ENCODE measurements at places on chromosomes 7 and 10. TPM values are rescaled to one million over a fixed set of nuclear protein-coding genes. Genes with fewer than 3 reads are reported as not detected.

- DNase-seq: no peak
Observed at GRCh38 chr10:51585742-51586141, 113.7 kb downstream of the CSTF2T start.

DNA sequence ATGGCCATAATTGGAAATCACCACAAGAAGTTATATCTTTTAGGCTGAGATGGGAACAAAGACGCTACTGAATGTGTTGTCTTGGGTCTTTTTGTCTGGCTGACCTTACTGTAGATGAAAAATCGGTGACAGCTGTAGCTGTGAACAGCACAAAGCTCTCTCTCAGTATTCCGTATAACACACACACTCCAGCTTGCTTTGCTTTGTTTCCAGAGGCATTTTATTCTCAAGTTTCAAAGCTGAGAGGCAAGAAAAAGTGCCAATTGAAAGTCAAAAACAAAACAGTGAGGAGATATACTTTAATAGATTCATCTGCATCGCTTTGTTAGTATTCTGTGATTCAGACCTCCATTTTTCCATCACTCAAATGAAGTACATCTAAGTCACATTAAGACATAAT, 39.6 kb upstream of the CABCOCO1 start:
- DNase-seq: peak; percentile 77

GRCh38 chr7:131911112-131911511, 354.7 kb upstream of the PODXL start:
- DNase-seq: no peak

DNA sequence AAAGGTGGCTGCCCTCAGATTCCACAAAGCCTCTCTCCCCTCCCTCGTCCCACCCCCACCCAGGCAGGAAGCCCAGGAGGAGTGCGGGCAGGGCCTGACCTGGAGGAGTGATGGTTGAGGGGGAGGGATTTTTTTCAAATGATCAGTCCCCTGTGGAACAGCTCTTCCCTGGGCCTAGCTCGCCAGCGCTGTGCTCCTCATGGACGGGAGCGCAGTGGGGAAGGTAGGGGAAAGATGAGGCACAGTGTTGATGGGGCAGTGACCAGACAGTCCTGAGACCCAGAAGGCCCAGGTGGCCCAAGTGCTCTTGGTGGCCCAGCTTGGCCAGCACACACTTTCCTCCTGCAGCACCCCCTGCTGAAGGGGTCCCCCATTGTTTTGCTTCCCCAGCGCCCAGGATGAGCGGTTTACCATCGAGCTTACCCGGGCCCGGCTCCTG, 8.5 kb downstream of the SAP25 start:
- no peak for DNase-seq

The CCL26 gene
- not detected for polyA plus RNA-seq

The A1CF gene
- not detected for polyA plus RNA-seq

DNA sequence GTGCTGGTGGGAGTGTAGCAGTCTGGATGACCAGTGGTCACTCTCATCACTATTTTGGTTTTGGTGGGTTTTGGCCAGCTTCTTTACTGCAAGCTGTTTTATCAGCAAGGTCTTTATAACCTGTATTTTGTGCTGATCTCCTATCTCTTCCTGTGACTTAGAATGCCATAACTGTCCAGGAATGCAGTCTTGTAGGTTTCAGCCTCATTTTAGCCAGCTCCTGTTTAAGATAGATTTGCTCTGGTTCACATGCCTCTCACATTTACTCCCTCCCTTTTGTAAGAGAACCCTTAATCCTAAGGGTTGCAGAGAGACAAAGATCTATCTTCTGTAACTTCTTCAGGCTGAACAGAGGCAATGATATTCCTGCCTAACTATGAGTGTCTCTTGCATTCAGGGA, 51.2 kb upstream of the INHBA start:
- no peak for DNase-seq

- no peak for DNase-seq
Observed at GRCh38 chr7:15174485-15174884, 271.9 kb upstream of the DGKB start.

DNA sequence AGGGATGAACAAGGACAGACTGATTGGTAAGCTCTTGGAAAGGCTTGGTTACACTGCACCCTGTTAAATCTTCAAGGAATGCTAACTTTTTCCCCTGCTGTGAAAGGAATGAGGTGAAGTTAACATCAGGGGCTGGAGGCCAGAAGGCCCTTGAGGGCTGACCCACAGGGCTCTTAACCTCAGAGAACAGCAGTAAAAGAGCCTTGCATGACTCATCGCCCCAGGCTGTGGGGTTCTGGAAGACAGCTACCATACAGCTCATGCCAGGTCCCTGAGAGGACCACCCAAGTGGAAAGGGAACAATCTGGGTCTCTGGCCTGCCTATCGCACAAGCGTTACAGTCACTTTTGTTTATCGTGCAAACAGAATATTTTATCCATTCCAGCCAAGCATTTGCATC, 54.4 kb downstream of the CYP2C9 start:
- no peak for DNase-seq

DNA sequence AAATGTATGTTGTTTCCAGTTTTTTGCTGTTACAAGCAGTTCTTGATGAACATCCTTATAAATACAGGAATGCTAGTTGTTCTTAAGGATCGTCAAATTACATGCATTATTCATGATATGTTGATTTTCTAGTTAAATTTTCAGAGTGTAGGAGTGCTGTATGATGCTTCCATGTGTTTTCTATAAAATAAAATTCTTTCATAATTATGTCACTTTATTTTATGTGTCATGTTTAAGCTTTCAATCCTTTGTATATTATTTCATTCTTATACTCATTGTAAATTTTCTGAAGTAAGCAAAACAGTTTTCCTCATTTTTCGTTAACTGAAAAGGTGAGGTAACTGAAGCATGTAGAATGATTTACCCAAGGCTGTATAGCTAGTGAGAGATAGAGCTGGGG, 16.8 kb upstream of the MYPN start:
- DNase-seq: no peak

- DNase-seq: no peak
Observed at GRCh38 chr7:140595468-140596092, 45.0 kb downstream of the DENND2A start.

- no peak for DNase-seq
Observed at GRCh38 chr7:144821067-144821466, 14.8 kb downstream of the TPK1 start.

The PCLO gene
- polyA plus RNA-seq: 36.4 TPM

DNA sequence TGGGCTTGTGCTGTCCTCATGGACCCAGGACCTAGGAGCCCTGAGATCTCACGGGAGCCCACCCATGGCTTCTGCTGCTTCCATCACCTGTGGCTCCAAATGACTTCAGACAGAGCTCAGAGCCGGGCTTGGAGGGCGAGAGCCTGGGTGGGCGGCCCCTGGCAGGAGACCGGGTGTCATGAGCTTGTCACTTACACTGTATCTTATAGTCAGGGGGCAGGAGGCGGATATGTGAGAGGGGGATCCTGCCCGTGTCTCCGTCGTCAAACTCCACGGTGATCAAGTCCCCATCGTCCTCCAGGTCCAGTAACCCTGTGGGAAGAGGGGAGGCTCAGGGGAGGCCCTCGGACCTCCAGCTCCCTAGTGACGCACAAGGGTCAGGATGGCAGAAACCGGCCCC, 33.0 kb downstream of the SLC29A4 start:
- no peak for DNase-seq

GRCh38 chr10:75019370-75019769, 92.1 kb upstream of the SAMD8 start:
- DNase-seq: peak; percentile 93

DNA sequence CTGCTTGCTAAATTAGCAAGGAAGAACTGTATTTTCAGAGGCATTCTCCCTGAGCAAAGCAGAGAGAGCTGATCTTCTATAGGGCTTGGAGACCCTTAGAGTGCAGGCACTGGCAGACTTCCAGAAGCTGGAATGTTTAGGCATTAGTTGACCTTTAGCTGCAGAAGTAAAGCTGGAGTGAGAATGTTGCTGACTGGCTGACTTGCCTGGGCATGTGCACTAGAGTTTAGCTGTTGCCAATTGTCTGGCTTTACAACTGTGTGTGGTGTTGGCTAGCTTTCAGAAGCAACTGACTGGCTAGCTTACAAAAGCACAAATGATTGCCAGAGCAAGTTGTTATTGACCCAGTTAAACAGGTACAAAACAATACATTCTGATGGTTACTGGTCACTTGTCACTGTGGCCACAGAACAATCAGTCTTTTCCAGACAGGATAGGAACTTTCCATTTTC, 25.1 kb downstream of the FAM13C start:
- peak; percentile 63 for DNase-seq

The SEMA4G gene
- polyA plus RNA-seq: 72.6 TPM
